ENCODE measurements at places on chromosomes 4 and X. TPM values are rescaled to one million over a fixed set of nuclear protein-coding genes. Genes with fewer than 3 reads are reported as not detected.

GRCh38 chr4:187309456-187309855 is 585.8 kb upstream of the FAT1 start:
- H3K27ac ChIP-seq: no peak overlapping the region
- DNase-seq: no peak
- H3K36me3 ChIP-seq: no peaks in the 10 kb centered on the region
- H3K4me3 ChIP-seq: no peak overlapping the region
- H3K4me1 ChIP-seq: no peaks in the 10 kb centered on the region

- H3K4me3 ChIP-seq: peak overlapping the region; percentile 79
- no peaks in the 10 kb centered on the region for H3K27me3 ChIP-seq
- no peak for DNase-seq
- H3K27ac ChIP-seq: peak overlapping the region; percentile 97
- H3K36me3 ChIP-seq: peaks cover 26% of the 10 kb centered on the region
Measured at GRCh38 chr4:83454686-83455085, 937 bp downstream of the HELQ start.

DNA sequence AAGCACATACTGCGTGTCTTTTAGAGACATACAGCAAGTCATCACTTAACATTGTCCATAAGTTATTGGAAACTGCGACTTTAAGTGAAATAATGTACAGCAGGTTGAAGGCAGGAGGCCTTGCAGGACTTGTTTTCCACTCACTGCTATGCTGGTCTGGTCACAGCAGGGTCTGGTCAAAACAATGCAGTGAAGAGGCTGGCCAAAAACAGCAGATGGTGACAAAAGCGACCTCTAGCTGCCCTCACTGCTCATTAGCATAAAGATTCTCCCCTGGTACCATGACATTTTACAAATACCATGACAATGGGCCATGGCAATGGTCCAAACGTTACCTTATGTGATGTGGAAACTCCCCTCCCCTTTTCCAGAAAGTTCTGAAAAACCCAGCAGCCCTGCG is 1283.6 kb downstream of the FSTL5 start:
- H3K4me1 ChIP-seq: no peaks in the 10 kb centered on the region
- no peak for DNase-seq
- H3K36me3 ChIP-seq: no peaks in the 10 kb centered on the region

- H3K27ac ChIP-seq: peak within 1 kb of the TSS; percentile 75
- DNase-seq: peak; percentile 87
- H3K4me1 ChIP-seq: peaks cover 25% of the 10 kb centered on the region
- peak within 1 kb of the TSS; percentile 61 for H3K4me3 ChIP-seq
- H3K27me3 ChIP-seq: peaks cover 9% of the 10 kb centered on the region
Measured at GRCh38 chrX:118974088-118974907, at the start of gene LONRF3. TSS of gene LONRF3 (plus strand) at chrX:118974618. CDS start at chrX:118974781, 163 bp downstream.

DNA sequence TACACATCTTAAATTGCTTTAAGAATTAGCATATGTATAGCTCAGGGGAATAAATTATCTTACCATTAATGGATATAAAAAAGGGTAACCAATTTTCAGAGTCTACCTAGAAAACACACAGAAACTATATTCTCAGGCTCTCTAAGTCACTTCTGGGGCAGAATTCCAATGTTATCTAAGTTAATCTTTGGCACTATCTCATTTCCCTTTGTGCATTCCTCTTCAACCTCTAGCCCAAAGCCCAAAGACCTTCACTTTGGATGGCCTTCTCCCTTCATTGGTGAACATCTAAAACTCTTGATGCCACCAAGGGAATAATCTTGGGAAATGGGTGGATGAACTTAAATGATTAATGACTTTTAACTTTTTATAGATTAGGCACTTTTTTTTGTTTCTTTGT is 108.3 kb downstream of the APBB2 start:
- DNase-seq: no peak
- H3K36me3 ChIP-seq: no peaks in the 10 kb centered on the region
- no peaks in the 10 kb centered on the region for H3K27me3 ChIP-seq
- H3K4me1 ChIP-seq: peaks cover 4% of the 10 kb centered on the region

GRCh38 chr4:48235050-48235449 is 34.6 kb downstream of the TEC start:
- no peak overlapping the region for H3K27ac ChIP-seq
- no peaks in the 10 kb centered on the region for H3K36me3 ChIP-seq
- no peak overlapping the region for H3K4me3 ChIP-seq

GRCh38 chrX:38206036-38206435 is 14.6 kb downstream of the SRPX start:
- H3K4me3 ChIP-seq: no peak overlapping the region
- H3K27ac ChIP-seq: no peak overlapping the region
- H3K36me3 ChIP-seq: no peaks in the 10 kb centered on the region
- H3K4me1 ChIP-seq: no peaks in the 10 kb centered on the region
- H3K27me3 ChIP-seq: no peaks in the 10 kb centered on the region
- DNase-seq: no peak

DNA sequence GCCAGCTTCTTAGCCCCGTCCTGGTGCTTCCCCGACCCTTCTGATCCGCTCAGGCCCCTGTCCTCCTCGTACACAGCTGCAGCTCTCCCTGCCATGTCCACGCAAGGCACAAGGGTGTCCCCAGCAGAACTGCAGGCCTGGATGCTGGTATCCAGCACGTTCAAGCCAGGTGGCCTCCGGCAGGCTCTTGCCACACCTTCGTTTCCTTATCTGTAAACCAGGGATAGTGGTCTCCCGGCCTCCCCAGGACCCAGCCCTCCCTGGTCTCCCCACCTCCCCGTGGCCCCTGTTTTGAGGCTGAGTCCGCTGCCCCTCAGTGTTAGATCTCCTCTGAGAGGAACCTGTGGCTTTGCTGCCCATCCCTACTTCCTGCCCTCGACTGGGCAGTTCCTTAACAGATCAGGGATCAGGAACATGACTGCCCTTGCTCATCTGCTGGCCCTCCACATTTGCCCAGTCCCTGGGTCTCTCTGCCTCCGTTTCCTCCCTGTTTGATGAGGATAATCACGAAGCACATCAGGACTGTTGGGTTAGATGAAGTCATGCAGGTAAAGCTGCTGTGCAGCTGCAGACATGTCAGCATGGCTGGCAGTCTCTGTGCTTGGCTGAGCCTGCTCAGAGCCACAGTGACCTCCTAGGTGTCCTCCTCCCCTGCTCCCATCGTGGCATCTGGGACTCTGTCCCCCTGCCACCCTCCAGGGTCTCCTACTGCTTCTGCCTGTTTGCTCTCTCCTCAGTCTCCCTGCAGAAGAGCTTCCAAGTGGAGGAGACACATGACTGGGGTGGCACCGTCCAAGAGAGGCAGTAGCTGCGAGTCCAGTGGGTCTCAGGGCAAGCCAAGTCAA is 32.9 kb downstream of the PIGG start:
- no peak overlapping the region for H3K27ac ChIP-seq
- H3K4me3 ChIP-seq: no peak overlapping the region
- H3K27me3 ChIP-seq: no peaks in the 10 kb centered on the region
- H3K36me3 ChIP-seq: peaks cover 93% of the 10 kb centered on the region

GRCh38 chr4:85496933-85497332 is 22.0 kb downstream of the ARHGAP24 start:
- no peak for DNase-seq
- no peaks in the 10 kb centered on the region for H3K27me3 ChIP-seq

DNA sequence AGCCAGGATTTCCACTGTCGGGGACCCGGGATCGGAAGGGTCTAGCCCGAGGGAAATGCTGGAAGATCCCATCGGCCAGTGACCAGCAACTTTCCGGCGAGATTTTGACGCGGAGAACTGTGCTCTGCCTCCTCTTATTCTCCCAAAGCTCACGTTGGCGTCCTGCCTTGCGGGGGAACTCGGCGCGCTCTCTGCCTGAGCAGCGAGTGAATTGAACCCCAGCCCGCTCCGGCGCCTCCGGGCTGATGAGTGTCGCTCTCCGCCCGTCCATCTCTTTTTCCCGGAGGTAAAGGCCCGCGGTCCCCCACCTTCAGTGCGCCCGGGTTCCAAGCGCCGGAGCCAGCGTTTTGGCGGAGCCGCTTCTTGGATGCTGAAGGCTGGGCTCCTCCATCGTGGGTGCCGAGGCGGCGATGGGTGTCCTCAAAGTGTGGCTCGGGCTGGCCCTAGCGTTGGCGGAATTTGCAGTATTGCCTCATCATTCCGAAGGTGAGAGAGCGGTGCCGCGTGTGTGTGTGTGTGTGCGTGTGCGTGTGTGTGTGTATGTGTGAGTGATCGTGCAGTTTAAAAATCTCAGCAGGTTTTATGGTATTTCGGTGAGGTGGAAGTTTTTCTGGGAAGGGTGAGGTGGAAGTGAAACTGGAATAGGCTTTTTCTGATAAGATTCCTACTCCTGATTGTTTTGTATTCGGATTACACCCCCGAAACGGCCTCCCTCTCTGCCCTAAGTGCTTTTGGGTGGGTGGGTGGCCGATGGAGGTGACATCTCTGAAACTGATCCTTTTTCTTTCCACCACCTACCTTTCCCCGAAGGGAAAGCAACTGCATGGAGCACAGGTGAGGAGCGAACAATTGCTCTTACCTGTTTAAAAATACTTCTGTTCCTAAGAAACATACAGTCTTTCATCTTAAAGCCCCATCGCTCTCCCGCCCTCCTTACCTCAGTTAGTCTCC is 752 bp downstream of the FRAS1 start:
- no peaks in the 10 kb centered on the region for H3K36me3 ChIP-seq
- peaks cover 37% of the 10 kb centered on the region for H3K4me1 ChIP-seq
- peak; percentile 76 for DNase-seq
- H3K27ac ChIP-seq: peak overlapping the region; percentile 81

GRCh38 chr4:7625071-7625470 is 190.3 kb upstream of the PSAPL1 start:
- no peak overlapping the region for H3K27ac ChIP-seq
- H3K27me3 ChIP-seq: peaks cover 4% of the 10 kb centered on the region
- H3K36me3 ChIP-seq: no peaks in the 10 kb centered on the region
- no peak overlapping the region for H3K4me3 ChIP-seq
- no peak for DNase-seq

DNA sequence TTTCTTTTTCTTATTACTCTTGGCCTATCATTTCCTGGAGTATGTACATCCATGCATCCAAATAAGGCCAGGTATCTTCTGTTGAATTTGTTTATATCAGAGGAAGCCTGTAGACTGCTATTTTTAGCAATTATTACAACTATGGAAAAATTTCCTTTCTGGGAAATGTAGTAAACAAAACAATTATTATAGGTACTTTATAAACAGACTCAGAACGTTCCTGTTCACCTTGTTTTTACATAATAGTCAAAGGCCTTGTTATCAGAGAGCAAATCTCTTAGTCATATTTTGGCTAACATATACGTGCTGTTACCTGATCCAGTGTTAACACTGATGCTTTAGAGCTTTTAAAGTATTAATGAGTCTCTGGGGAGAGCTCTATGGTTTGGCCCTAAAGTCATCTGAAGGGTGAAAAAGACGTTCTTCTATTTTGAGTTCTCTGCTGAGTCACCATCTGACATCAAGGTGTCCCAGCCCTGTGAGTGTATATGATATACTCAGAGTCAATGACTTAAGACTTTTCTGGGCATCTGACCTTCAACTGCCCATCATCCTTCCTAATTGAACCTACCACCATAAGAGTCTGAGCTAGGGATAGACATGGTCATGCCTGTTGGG is 7.3 kb downstream of the SPARCL1 start:
- H3K4me1 ChIP-seq: peaks cover 47% of the 10 kb centered on the region
- no peak for DNase-seq
- no peaks in the 10 kb centered on the region for H3K27me3 ChIP-seq
- H3K4me3 ChIP-seq: no peak overlapping the region

DNA sequence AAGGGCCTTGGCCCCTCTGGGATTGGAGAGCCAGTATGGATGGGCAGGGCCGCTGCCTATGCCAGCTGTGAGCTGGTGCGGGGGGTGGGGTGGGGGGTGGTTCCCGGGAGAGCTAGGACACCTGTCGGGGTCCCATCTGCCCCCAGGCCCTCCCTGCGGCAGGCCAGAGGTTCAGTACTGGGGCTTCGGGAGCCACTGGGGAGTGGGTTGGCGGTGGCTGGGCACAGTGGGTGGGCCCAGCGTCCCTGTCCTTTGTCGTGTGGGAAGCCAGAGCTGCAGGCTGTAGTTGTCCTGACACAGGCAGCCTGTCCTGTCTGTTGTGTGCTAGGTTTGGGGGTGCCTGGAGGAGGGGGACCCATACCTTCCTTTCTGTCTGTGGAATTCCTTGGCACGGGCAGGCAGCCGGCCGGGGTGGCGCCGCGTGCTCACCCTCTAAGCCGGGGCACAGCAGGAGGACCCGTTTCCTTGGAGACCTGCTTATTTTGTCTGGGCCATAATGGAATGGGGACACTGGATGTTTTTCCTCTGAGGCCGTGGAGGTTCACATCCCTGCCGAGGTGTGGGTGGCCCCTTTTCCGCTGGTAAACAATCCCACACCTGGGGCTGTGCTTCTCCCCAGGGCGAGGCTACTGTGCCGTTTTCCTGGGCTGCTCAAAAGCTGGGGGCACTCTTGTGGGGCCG is 14.8 kb downstream of the DOK7 start:
- no peak overlapping the region for H3K27ac ChIP-seq
- H3K4me1 ChIP-seq: no peaks in the 10 kb centered on the region
- no peaks in the 10 kb centered on the region for H3K36me3 ChIP-seq

- peaks cover 18% of the 10 kb centered on the region for H3K4me1 ChIP-seq
- H3K27ac ChIP-seq: no peak overlapping the region
- DNase-seq: no peak
- H3K36me3 ChIP-seq: no peaks in the 10 kb centered on the region
Measured at GRCh38 chr4:105155426-105155825, 8.8 kb downstream of the TET2 start.

DNA sequence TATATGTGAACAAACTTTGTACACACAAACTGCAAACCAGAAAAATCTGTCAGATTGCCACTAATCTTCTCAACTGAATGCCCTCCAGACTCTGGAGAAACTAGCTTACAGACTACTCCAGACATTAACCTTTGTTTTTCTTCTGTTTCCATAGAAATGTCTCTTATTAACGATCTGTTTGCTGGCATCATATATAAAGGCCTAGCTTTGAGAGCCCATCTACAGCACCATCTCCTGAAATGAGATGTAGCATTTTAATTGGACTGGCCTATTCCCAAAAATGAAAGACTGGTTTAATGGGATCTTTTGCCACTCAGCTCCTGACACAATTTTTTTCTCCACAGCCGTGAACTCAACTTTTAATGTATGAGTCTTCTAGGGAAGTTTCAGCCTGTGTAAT is 266.0 kb upstream of the IL1RAPL1 start:
- no peak for DNase-seq
- no peaks in the 10 kb centered on the region for H3K36me3 ChIP-seq
- no peak overlapping the region for H3K27ac ChIP-seq
- no peaks in the 10 kb centered on the region for H3K27me3 ChIP-seq

- no peaks in the 10 kb centered on the region for H3K27me3 ChIP-seq
- H3K4me1 ChIP-seq: no peaks in the 10 kb centered on the region
Measured at GRCh38 chr4:121510341-121510874, 129.6 kb upstream of the QRFPR start.

GRCh38 chrX:40938423-40938822 is 146.8 kb upstream of the USP9X start:
- no peak overlapping the region for H3K27ac ChIP-seq
- no peaks in the 10 kb centered on the region for H3K4me1 ChIP-seq
- H3K27me3 ChIP-seq: no peaks in the 10 kb centered on the region
- no peak overlapping the region for H3K4me3 ChIP-seq

Gene PNMA6A
- total RNA-seq: 0.32 TPM

Gene GLRA3
- total RNA-seq: not detected

Gene GRIA3
- total RNA-seq: 0.19 TPM

Gene LANCL3
- total RNA-seq: 3.1 TPM

Gene IL21
- not detected for total RNA-seq

Gene BTC
- 21.2 TPM for total RNA-seq

Gene HTN3
- total RNA-seq: not detected

Gene TCEAL5
- total RNA-seq: not detected

Gene TRIM61
- not detected for total RNA-seq

Gene SEC31A
- 299 TPM for total RNA-seq

Gene ZIC3
- total RNA-seq: not detected

Gene NAA11
- not detected for total RNA-seq

Measured in suprapubic skin (tissue), 4 donors.